ENCODE measurements at places on chromosomes 7 and 10.

- no peak for DNase-seq
Observed at GRCh38 chr10:125521721-125522680, 161.0 kb downstream of the TEX36 start.

- DNase-seq = no peak
Observed at GRCh38 chr10:52542906-52543305, 228.8 kb downstream of the DKK1 start.

GRCh38 chr7:12814107-12814506 lies 126.7 kb downstream of the ARL4A start:
- DNase-seq = no peak

GRCh38 chr7:27205325-27206280 lies 5.7 kb upstream of the HOXA13 start:
- no peak for DNase-seq

GRCh38 chr7:85001495-85002345 lies 185.1 kb downstream of the SEMA3D start:
- no peak for DNase-seq

- no peak for DNase-seq
Observed at GRCh38 chr7:29190349-29191045, 4.1 kb upstream of the CHN2 start.

DNA sequence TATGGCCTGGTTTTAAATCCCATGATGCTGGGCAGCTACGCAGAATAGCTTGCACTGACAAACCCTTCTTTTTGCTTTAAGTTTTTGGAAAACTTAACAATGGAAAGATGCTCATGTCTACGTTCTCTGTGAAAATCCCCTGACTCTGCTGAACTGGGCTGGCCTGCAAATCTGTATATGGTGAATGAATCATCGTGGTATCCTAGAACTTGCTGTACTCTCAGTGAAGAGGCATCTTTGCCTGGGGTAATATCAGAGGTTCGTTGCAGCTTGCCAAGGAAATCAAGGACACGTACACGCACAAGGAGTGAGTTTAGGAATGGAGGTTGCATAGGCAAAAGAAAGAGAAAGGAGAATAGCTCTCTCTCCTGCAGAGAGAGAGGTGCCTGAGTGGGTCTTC lies 382.0 kb upstream of the ADARB2 start:
- DNase-seq = no peak

DNA sequence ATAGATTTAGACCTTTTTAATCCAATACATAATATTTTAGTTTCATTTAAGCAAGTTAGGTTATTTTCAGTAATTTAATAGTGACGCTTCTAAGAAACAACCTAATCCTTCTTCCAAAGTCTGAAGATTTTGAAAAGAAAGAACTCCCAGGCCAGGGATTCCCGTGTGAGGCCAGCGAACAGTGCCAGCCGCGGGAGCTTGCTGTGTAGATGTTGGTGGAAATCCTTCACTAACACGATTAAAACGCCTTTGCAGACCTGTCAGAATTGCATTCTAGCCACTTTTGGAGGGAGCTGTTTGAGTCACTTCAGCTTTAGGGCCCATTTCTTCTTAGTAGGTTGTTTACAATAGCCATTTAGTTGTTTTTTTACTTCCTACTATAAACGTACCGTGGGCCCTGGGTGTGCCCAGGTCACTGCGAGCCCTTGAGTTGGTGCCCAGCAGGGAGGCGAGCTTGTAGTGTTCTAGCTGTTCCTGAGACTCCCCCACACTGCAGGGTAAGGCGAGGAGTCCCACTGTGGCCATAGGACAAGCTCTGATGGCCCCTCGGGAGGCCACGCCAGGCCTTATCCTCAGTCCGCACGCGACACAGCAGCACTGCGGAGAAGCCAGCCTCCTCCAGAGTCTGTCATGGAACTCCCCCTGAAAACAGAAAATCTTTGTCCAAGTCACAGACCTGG lies 32.3 kb downstream of the PPP2R2D start:
- DNase-seq = no peak

- DNase-seq = no peak
Observed at GRCh38 chr7:11374629-11375028, 401.0 kb downstream of the PHF14 start.

DNA sequence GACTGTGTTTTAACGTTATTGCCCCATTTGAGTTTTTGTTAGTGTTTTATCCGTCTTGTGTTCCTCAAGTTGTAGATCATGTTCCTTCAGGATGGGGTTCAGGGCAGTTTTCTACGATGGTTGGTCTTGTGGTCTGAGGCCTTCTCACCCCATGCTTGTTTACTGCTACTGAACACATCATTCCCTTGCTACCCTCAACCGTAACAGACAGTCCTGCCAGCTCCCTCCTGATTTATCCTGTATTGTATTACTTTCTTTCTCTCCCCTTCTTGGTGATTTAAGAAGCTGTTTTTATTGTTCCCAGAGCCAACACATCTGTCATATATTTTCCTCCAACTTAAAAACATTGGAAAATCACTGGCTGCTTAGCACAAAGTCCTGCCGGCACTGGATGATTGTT lies 719.8 kb downstream of the INHBA start:
- DNase-seq = no peak

DNA sequence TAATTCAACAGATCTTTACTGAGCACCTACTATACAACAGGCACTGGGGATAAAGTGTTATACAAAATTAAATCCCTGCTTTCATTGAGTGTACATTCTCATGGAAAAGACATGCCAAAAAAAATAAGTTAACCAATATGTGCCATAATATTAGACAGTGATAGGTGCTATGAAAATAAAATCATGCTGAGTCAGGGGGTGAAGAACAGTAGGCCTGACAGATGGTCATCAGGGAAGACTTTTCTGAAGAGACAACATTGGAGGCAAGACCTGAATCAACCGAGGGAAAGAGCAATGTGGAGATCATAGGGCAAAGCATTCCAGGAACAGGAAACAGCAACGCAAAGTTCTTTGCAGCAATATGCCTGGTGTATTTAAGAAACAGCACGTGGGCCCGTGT lies 135.5 kb downstream of the C1GALT1 start:
- DNase-seq = no peak

DNA sequence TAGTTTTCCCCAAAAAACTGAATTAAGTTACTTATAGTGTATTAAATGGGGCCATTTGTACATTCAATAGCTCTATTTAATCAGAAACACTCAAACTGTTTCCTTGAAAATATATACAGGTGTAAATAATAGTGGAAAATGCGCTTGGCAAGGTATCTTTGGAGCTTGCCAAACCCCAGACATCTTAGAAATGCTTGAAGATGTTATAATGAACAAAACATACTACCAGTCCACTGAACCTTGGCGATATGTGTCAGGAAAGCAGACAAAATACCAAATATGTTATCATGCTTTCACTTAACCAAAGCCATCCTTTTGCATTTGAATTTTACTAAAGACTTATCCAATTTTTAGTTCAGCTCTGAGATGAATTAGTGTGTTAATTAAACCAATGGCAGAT lies 352.7 kb upstream of the SEMA3A start:
- no peak for DNase-seq

DNA sequence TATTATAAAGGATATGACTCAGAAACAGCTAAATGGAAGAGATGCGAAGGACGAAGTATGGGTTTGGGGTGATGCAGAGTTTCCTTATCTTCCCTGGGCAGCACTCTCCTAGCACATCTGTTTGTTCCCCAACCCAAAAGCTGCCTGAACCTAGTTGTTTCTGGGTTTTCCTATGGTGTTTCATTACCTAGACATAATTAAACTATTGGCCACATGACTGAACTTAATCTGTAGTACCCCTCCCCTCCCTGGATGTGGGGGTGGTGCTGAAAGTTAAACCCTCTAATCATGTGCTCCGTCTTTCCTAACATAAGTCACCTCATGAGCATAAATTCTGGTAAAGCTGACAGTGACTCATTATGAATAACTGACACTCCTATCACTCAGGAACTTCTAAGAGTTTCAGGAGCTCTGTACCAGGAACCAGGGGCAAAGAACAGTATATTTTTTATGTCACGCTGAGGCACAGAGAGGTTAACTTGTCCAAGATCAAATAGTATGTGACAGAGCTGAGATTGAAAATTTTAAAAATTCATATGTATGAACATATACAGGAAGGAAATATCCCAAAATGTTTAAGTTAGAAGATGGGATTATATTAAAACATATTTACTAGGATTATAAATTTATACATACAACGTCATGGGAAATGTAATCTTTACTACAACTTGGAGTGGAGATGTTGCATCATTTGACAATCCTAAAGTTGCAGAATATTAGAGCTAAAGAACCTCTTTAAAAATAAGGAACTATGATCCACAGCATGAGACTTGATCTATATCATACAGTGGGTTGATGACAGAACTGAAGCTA lies 4.8 kb downstream of the STRIP2 start:
- DNase-seq = no peak

DNA sequence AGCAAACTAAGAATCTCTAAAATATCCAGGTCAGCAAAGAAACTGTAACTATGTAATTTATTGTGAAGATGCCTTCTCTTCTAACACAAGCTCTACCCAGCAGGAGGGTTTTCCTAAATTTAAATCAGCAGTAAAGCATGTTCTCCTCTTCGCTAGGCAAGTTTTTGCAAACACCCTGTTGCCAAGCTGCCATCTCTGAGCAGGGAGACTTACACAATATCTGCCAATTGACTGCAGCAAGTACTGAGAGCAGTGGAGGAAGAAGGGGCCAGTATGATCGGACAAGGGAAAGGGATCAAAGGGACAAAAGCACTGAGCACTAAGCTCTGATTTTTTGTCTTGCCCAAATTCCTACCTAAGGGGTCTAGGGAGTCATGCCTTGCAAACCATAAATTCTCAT lies 16.0 kb upstream of the LANCL2 start:
- no peak for DNase-seq

DNA sequence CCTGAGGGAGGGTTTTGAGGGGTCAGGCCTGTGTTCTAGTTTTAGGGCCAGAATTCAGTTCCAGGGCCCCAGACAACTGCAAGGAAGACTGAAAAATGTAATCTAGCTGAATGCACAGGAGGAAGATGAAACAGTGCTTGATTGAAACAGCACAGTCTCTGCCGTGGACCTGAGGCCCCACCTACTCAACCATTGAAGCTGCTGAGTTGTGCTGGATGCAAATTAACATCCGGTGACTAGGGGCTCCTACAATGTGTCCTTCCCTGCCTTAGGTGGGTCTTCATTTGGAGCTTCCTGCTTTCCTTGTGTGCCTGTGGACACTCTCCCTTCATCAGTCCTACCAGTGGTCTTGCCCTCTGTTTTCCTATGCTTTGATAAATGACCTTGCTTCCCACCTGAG lies 5.7 kb downstream of the GLRX3 start:
- no peak for DNase-seq

DNA sequence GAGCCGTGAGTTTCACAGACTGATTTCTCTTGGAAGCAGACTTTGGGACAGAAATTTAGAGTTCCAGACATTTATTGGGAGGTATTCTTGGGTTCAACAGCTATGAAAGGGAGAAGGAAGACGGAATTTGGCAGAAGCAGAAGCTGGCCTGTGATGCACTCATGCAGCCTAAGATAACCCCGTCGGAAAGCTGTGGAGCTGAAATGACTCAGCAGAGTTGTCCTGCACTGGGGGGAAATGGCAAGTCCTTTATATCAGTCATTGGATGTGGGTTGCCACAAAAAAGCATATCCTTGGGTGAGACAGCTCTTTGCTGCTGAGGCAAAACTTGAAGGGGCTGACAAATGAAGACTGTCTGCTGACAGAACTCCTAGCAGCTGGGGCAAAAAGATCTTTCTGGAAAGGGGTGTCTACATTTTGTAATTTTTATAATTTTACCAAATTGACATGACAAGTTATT lies 11.5 kb upstream of the MICU1 start:
- DNase-seq = no peak

DNA sequence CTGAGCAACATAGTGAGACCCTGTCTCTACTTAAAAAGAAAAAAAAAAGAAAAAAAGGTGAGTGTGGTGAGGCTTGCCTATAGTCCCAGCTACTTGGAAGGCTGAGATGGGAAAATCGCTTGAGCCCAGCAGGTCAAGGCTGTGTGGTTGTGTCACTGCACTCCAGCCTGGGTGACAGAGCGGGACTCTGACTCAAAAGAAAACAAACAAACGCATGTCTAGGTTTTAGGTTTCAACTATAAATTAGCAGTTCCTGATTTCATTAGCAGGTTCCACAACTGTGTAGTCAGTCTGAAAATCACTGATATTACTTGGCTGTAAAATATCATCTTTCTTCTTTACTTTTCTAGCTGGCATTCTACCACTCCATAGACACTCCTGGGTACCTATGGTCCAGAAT lies 155.7 kb upstream of the HGF start:
- no peak for DNase-seq

DNA sequence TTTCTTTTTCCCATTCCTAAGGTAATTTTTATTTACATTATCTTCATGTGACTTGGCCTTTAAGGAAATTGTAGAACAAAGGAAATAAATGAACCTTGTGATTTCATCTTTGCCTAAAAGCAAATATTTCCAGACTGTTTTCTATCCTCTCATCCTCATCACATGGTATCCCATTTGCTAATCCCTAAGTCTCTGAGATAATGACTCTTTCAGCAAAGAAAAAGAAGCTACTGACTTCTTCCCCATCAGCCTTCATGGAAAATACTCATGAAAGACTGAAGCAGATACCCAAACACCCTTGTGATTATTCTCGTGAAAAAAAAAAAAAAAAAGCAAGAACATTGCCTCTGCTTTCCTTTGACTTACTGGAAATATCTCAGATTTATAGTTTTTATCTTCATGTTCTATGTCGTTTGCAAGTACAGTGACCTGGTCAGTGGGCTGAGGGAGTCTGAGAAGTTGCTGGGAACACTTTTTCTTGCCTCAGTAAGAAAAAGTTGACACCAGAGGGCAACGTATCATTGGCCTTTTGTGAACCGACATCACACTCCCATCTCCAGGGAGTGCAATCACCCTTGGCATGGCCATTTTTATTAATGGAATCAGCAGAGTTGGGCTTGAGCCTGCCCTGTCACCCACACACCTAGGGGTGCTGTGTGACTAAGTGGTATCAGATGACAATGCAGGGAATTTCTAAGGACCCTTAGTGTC lies 246.0 kb upstream of the KMT2E start:
- DNase-seq = no peak

GRCh38 chr7:4683043-4683883 lies 1.2 kb downstream of the FOXK1 start:
- no peak for DNase-seq

GRCh38 chr7:134367956-134368749 lies 51.4 kb upstream of the SLC35B4 start:
- no peak for DNase-seq

DNA sequence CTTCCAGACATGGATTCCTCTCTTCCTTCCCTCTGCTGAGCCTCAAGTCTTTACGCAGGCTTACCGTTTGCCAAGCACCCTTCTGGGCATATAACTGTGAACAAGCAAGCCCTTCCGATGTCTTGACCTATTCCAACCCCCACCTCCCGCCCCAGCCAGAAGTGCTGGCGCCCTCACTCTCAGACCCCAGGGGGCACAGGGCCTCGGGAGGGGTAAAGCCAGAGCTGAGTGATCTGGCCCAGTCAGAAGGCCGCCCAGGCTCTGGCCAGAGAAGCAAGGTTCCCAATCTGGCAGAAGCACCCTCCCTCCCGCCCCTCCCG lies 1.2 kb downstream of the PRRT4 start:
- no peak for DNase-seq

DNA sequence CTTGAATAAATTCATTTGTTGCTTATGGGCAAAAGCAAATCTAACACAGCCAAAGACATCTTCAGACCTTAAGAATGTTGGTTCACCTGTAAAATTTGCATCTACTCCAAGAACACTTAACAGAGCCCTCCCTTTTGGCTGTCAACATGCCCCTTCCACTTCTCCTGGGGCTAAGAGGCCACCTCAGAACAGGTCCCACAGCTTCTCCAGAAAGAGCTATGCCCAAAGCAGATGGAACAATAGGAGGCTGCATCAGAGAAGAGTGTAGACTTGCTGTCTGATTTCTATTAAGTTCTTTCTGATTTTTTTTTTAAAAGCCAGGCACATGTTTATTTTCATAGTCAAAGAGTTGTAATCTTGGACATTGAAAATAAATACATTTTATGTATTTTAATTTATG lies 26.1 kb upstream of the TRIL start:
- no peak for DNase-seq
